Foreskin keratinocyte (primary cell): ENCODE measurements at places on chromosomes 5 and 9. TPM values are rescaled to one million over a fixed set of nuclear protein-coding genes. Genes with fewer than 3 reads are reported as not detected.

DNA sequence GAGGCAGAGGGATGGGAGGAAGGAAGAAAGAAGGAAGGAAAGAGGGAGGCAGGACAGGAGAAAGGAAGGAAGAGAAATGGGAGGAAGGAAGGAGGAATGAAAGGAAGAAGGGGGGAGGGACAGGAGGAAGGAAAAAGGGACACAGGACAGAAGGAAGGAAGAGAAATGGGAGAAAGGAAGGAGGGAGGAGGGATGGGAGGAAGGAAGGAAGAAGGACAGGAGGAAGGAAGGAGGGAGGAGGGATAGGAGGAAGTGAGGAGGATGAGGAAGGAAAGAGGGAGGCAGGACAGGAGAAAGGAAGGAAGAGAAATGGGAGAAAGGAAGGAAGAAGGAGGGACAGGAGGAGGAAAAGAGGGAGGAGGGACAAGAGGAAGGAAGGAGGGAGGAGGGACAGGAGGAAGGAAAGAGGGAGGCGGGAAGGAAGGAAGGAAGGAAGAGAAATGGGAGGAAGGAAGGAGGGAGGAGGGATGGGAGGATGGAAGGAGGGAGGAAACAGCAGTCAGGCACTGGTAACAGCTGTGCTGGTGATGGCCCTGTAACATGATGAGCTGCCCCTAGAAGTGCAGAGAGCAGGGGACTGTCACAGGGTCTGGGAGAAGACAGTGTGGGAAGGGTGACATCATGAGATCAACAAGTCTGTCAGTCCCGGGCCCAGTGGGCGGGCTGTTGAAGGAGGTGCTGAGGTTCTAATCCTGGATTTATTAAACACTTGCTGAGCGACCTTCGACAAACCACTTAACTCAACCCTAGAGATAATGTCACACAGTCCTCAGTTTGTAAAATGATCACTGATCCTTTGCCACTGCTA lies 10.7 kb upstream of the IRX1 start:
- no peak for DNase-seq

The GPR150 gene
- 0.07 TPM in 1 of 2 replicates, not detected in the other for total RNA-seq

DNA sequence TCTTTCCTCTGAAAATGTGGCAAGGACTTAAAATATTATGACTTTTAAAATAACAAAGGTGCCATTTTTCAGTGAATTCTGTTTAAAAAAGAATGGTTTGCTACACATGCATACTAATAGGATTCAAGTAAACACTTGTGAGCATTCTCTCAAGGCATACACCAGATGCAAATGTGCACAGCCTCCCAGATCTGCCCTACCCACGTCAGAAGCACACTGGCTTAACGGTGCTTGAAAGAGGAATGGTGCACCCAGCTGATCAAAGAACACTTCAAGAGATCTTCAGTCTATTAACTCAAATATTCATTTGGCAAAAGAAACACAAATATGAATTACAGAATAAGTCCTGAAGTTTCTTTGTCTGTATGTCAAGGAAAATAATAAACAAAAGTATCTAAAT lies 15.8 kb downstream of the GABRB2 start:
- DNase-seq, result no peak

The ASPN gene
- not detected in 2 replicates for total RNA-seq

DNA sequence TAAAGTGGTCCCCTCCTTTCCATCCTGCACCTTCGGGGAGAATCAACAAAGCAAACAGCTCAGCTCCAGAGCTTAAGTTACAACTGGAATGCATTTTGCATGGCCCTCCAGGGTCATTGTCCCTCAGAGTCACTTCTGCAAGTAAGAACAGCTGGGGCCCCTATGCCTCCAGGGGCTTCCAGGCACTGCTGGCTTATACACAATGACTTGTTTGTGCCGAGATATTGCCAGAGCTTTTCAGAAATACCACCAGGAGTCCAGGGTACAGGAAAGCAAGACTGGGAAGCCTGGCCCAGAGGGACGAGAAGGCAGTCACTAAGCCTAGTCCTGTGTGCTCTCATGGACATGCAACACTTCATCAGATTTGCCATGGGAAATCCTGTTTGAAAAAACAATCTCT lies 11.3 kb downstream of the FRMD3 start:
- no peak for DNase-seq

GRCh38 chr9:33472171-33472880 lies 1.4 kb downstream of the NOL6 start:
- no peak for DNase-seq

DNA sequence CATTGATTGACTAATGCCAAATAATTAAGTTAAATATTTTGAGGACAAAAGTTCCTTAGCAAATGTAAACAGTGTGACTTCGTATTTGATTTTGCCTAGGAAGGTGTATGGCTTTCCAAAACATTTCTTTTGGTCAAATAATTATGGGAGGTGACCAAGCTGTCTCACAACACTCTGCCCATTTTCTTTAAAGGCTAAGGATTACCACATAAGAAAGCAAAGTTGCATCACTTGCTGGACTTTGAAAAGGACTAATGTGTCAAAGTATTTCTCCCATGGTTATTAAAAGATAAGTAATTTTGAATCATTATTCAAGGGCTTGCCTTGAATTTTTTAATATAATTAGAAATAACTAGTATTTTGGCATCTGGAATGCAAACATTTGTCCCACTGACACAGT lies 74.7 kb downstream of the HAPLN1 start:
- no peak for DNase-seq

The C5 gene
- total RNA-seq, result 1.3 and 1.7 TPM in 2 replicates

- peak; percentile 68 for DNase-seq
Observed at GRCh38 chr5:80967500-80968181, 7.5 kb downstream of the RASGRF2 start.

DNA sequence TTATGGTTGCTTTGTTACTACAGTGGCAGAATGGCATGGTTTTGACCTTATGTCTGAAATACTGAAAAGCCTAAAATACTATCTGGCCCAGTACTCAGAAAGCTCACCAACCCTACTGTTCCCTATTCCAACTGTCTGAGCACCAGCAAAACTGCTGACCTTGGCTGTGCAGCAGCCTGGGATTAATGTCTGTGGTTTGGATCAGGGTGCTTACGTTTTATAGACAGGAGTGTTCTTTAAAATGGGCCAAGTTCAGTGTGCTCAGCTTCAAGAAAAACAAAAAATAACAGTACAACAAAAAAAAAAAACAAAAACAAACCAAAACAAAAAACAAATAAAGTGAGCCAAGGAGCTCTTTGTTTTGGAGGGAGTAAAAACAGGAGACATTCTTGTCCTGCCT lies 36.4 kb downstream of the SLC28A3 start:
- no peak for DNase-seq

The TLX3 gene
- total RNA-seq, result not detected in 2 replicates

The PCDHGB5 gene
- 0.99 and 3.1 TPM in 2 replicates for total RNA-seq

The SH2D3C gene
- 0.17 and 0.28 TPM in 2 replicates for total RNA-seq

DNA sequence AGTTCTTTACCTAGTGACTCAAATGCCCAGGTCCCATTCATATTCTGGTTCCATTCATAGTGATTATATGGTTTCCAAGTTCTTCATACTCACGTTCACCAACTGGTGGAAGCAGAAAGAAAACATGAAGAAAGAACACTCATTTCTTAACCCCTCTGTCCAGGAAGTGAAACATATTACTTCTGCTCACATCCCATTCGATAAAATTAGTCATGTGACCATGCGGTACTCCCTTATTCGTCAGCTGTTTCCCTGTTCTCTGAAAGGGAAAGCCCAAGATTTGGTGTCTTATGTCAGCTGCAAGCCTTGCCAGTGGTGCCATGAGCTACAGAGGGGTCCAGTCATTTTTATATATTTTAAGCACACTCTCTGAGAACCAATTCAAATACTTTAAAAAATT lies 387.0 kb upstream of the DMAC1 start:
- DNase-seq, result no peak

The POLR1E gene
- 39.7 and 48.9 TPM in 2 replicates for total RNA-seq

The UQCRQ gene
- 369 and 412 TPM in 2 replicates for total RNA-seq
